ENCODE measurements at places on chromosomes 1 and 21.

DNA sequence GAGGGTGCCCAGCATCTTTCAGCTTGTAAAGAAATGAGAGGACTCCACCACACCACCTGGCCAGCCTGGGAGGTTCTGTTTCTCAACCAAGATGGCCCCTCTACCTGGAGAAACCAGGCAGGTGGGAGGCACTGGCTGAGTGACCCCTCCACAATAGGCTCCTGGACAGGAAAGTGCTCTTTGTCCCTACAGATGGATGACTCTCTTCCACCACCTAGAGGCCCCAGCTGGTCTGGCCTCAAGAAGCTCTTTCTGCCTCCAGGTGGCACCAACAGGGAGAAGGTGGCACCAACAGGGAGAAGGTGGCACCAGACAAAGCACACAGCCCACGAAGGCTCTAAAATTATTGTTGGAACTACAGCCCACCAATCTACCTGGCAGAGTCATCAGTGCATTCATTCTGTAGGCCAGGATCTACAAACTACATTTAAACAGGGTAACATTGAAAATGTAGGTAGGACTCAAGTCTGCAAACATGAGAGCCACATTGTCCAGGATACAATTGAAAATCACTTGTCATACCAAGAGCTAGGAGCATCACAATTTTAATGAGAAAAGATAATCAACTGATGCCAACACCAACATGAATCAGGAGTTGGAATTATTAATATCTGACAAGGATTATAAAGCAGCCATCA lies 14.4 kb downstream of the TMPRSS3 start:
- DNase-seq: peak; percentile 55

- no peak for DNase-seq
Measured at GRCh38 chr1:181104790-181105133, 16.3 kb downstream of the IER5 start.

DNA sequence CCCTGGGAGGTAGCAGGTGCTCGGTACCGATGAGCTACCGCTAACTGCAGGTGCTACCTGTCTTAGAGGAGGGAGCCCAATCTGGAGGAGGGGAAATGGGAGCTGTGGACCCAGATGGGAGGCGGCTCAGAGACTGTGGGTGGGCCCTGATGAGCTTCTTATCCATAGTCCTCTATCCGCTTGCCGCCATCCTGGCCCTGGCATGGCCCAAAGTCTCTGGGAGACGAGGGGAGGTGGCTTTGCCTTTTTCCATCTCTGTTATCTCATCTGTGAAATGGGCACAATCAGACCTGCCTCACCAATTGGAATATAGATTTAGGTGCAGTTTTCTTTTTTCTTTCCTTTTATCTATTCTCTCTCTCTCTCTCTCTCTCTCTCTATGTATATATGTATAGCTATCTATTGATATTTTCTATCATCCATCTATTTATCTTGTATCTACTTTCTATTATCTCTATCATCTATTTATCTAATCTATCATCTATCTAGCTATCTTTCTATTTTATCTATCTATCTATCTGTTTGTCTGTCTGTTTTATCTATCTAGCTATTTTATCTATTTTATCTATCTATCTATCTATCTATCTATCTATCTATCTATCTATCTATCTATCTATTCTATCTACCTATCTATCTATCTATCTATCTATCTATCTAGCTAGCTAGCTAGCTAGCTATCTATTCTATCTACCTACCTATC lies 16.5 kb downstream of the TNFRSF1B start:
- no peak for DNase-seq

DNA sequence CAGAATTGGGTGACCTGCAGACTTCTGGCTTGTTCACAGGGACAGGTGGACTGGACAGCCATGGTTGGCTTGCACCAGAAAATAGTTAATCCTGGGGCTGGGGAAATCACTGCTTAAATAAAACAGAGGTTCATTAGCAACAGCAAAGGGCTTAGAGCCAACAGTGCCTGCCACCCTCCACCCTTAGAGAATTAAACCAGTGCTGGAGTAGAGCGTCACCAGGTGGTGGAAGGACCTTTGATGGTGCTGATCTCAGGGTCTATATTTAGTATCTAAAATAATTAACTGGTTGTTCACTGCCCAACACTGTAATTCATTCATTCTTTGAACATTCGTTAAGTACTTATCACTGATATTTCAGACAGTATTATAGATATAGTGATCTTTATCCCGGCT lies 34.7 kb upstream of the PDE9A start:
- no peak for DNase-seq

DNA sequence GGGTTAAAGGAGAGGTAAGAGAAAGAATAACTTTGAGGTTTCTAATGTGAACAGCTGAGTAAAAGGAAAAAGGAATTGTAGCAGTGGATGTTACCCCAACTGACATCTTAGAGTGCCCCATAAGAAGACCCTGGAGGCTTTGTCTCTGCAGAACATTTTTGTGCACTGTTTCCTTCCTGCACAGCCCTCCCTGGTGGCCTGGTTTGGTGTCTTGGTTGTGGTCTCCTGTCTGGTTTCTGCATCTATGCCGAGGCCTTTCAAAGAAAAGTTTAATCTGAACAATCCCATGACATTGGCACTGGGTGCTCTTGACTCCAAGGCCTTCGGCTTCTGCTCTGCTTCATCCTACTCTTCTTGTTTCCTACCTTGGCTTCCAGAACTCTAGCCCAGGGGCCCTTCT lies 57.8 kb downstream of the RHOU start:
- no peak for DNase-seq

DNA sequence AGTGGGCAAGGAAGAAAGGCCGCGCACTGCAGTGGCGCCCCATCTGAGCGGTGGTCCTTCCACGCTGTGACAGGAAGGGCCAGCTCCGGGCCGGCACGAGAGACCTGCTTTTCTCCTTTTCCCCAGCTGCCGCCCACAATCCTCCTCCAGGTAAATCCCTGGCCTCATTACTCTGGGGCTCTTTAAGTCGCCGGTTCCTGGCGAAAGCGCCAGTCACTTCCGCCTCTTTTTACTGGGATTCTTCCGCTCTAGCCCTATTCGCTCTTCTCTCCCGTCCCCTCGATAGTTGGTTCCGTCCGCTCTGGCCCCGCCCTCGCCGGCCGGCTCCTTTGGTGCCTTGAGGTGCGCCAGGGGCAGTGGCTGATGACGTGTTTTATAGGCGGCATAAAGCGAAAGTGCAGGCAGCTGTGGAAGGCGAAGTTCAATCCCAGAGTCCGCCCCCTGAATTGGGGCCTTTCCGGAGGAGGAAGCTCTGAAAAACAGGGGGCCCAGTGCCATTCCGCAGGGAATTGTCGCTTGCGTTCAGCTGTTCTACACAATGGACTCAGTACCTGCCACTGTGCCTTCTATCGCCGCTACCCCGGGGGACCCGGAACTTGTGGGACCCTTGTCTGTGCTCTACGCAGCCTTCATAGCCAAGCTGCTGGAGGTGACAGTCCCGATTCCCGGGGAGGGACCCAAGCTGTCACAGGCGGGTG lies 26.2 kb downstream of the MIA3 start:
- DNase-seq: peak; percentile 96

Measured in AML-193 (cell line).